ENCODE measurements at places on chromosomes 13 and 19. TPM values are rescaled to one million over a fixed set of nuclear protein-coding genes. Genes with fewer than 3 reads are reported as not detected.
A peak's percentile ranks its signal among the peaks of the same experiment; 100 is the strongest.

- DNase-seq: peak; percentile 77
Observed at GRCh38 chr19:16066611-16067104, 9.6 kb upstream of the TPM4 start.

The CRTC1 gene
- 1.2 TPM for polyA plus RNA-seq

The MRPS12 gene
- polyA plus RNA-seq: 20.1 TPM

The KRTDAP gene
- polyA plus RNA-seq: not detected

DNA sequence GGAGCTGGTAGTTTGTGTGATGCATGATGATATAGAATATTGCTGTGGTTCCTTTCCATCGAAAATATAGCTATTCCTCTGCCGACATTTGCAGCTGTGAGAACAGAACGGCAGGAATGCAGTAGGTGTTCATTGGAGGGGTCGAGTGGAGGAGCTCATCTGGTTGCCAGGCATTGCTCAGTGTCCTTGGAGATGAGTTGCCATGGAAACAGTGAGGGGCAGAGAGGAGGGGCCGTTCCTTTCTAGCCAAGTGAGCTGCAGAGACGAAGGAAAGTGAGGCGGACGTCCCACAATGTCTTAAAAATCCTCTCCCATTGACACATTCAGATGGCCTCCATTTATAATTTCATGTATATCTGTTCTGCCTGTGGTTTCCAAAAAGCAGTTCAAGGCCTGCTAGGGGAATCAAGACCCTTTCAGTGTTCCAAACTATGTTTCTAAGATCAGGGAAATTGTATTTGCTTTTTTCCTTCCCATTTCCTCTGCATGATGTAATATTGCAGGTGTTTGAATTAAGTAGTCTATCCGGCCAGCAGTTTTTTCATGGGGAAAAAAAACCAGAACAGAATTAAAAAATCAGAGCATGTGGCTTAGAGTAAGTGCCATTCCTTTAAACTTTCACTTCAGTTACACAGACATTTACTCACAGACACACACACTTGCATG is 41.2 kb upstream of the ZNF835 start:
- DNase-seq: no peak

GRCh38 chr13:103663996-103664395 is 597.8 kb upstream of the SLC10A2 start:
- no peak for DNase-seq

DNA sequence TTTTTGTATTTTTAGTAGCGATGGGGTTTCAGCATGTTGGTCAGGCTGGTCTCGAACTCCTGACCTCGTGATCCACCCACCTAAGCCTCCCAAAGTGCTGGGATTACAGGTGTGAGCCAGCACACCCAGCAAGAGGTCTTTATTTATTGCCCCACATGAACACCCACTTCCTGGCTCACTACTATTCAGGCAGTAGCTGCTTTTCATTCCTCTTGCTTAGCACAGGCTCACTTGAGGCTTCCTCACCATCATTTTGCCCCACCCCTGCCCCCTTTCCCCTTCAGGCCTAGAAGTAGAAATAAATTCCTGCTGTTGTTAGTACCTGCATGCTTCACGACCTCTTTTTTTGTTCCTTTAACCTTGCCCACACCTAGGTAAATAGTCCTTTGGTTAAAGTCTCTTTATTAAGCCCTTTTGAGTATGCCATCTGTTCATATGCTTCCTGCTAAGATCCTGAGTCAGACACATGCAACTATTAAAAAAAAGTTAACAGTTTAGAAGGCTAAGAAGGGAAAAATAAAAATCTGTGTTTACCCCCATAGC is 33.5 kb upstream of the ITM2B start:
- no peak for DNase-seq

The CCDC70 gene
- polyA plus RNA-seq: not detected

DNA sequence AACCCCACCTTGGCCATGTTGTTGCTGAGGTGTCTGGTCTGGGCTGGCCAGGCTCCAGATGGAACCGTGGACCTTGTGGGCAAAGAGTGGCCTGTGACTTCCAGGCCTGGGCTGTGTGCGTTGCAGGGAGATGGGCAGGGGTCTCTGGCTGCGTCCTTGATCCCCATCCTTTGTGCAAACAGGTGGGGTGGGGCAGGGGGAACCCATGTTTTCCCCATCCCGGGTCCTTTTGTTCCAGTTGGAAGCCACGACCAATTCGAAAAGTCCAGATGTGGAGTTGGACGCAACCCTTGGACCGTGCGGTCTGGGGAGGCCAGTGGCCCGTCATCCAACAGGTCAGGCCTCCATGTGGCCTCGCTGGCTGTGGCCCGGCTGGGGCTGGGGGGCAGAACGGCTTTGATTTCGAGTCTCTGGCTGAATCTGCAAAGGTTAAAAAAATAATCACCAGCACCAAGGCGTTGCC is 13.1 kb upstream of the COMP start:
- no peak for DNase-seq

The ZNF43 gene
- 7.0 TPM for polyA plus RNA-seq

DNA sequence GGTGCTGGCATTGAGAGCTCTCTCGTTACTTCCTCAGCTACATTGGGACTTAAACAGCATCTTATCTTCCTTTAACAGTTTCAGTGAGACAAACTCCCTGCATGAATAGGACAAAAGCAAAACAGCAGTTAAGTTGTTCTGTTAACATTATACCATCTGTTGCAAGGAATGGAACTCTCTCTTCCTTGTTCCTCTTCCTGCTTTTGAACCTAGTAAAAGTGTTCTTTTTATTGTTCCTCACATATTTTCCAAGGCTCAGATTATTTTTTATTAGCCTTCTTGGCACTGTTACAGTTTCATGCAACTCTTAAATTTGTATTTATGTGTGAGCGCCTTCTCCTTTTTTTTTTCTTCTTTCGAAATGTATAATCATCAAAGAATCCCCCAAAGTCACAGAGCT is 202.6 kb upstream of the UFM1 start:
- no peak for DNase-seq

The ICAM1 gene
- 15.2 TPM for polyA plus RNA-seq

GRCh38 chr13:109180905-109181425 is 551.6 kb downstream of the MYO16 start:
- DNase-seq: peak; percentile 95

GRCh38 chr19:19402656-19403372 is 2.7 kb upstream of the GATAD2A start:
- peak; percentile 46 for DNase-seq

- DNase-seq: no peak
Observed at GRCh38 chr19:34459614-34460013, 21.9 kb upstream of the WTIP start.

DNA sequence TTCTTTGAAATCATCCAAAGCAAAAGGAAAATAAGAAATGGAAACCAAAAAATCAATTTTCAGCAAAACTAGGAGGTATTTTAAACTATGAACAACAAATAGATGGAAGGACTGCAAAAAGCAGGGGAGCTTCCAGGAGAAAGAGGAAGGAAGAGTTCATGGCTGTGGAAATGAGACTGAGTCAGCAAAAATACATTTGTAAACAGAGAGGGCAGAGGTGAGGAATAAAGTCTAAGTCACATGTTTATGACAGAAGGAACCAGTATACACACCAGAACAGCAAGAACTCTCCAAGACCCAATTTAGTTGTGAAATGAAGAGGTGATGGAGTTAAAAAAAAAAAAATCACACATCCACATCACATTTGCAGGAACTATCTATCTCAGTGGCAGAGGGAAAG is 69.6 kb downstream of the RNASEH2B start:
- DNase-seq: no peak

The SPACA4 gene
- not detected for polyA plus RNA-seq

DNA sequence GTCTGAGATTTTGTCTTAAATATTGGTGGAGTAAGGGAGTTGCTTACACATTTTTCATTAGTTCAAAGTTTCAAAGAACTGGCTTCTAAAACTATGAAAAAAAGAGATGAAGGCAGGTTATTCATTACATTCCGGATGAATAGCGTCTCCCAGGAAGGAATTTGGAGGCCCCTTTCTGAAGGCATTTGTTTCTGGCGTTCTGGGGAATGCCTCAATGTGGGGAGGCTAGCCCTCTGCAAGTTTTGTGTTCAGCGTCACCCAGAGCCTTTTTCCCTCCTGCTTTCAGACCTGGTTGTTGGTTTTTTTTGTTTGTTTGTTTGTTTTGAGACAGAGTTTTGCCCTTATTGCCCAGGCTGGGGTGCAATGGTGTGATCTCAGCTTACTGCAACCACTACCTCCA is 21.0 kb downstream of the FAM124A start:
- DNase-seq: no peak

DNA sequence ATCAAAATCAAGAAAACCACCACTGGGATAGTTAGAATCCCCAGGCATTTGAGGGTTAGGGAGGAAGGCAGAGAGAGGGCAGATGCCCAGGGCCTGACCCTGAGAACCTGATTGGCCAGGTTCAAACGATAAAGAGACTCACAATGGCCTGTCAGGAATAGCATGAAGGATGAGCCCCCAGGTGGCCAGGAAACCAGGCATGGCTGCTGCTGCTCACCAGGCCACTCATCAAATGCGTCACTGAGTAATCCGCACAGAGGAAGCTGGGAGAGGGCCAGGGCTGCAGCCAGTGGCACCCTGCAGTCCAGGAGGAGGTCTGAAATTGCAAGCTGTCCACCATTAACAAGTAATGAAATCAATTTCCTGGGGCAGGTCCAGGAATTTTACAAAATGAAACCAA is 111.3 kb downstream of the KATNAL1 start:
- DNase-seq: peak; percentile 5

The LIM2 gene
- polyA plus RNA-seq: not detected

The FNDC3A gene
- polyA plus RNA-seq: 44.7 TPM

DNA sequence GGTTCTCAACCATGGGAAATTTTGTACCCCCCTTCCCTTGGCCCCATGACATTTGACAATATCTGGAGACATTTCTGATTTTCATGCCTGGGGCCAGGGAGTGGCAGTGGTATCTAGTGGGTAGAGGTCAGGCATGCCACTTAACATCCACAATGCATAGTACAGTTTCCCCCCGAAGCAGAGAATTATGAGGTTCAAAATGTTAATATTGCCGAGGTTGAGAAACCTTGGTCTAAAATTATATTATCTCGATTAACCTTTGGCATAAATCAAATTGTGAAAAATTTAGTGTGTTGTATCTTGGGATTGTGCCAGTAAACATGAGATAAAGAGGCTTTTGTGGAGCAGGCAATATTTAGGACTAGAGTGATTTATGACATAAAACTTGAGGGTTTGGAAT is 147.9 kb downstream of the LMO7 start:
- no peak for DNase-seq

The TRPC4 gene
- polyA plus RNA-seq: 30.7 TPM

- DNase-seq: peak; percentile 99
Observed at GRCh38 chr19:31214086-31214485, 135.2 kb downstream of the TSHZ3 start.

Data from fibroblast of lung (primary cell).